Retina (tissue), 1 donor: ENCODE measurements at places on chromosomes 1 and 21.

DNA sequence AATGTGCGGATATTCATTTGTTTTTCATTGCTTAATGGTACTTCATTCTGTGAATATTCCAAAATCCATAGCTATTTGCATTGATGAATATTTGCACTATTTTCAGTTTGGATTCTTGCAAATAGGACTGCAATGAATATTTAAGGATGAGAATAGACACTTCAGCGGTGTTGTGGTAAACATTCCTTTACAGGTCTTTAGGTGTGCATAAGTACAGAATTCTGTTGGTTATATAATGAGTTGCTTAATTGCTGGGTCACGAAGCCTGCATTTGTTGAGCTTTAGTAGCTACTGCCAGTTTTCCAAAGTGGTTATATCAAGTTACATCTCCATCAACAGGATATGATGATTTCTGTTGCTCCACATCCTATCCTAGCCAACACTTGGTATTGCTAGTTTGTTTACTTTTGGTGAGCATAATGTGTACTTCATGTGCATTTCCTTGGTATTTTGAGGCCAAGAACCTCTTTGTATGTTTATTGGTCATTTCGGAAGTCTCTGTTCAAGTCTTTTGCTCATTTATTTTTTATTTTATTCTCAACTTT is 64.2 kb upstream of the CYYR1 start:
- DNase-seq = no peak

- no peak for DNase-seq
Observed at GRCh38 chr1:246106342-246106763, 400.7 kb downstream of the SMYD3 start.

- no peak for DNase-seq
Observed at GRCh38 chr1:87918398-87918797, 589.7 kb downstream of the LMO4 start.

- DNase-seq = no peak
Observed at GRCh38 chr1:233034836-233035235, 84.4 kb downstream of the NTPCR start.

GRCh38 chr1:240492832-240493440 is 119.0 kb downstream of the GREM2 start:
- DNase-seq = peak; percentile 56

GRCh38 chr21:21915816-21916215 is 917.6 kb downstream of the NCAM2 start:
- no peak for DNase-seq

DNA sequence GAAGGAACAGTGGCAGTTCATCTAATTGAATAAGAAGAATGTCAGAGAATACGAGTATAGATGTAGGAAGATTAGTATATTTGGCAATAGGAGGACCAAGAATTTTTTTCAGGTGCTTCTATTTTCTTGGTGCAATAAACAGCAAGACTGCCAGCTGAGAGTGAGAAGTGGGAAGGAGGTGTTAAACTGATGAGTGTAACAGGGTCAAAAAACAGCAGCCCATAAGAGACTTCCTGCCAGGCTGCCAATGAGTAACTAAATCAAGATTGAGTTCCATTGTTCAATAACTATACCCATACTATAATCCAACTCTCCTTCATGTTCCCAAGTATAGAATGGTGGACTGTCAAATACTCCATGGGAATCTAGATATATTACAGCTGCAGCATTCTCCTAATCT is 28.7 kb downstream of the LYST start:
- DNase-seq = no peak

GRCh38 chr1:32580348-32581017 is 41.3 kb downstream of the ZBTB8A start:
- DNase-seq = no peak

GRCh38 chr1:164602480-164603093 is 43.6 kb downstream of the PBX1 start:
- DNase-seq = peak; percentile 47
